CD8-positive, alpha-beta T cell (primary cell): ENCODE measurements at places on chromosomes 16 and 17. TPM values are rescaled to one million over a fixed set of nuclear protein-coding genes. Genes with fewer than 3 reads are reported as not detected.

- DNase-seq = no peak
Measured at GRCh38 chr16:67179421-67180080, 4.2 kb downstream of the MATCAP1 start.

- no peak for DNase-seq
Measured at GRCh38 chr16:6286176-6286575, 1046.5 kb upstream of the RBFOX1 start.

- DNase-seq = no peak
Measured at GRCh38 chr16:49821614-49822282, 34.2 kb downstream of the ZNF423 start.

DNA sequence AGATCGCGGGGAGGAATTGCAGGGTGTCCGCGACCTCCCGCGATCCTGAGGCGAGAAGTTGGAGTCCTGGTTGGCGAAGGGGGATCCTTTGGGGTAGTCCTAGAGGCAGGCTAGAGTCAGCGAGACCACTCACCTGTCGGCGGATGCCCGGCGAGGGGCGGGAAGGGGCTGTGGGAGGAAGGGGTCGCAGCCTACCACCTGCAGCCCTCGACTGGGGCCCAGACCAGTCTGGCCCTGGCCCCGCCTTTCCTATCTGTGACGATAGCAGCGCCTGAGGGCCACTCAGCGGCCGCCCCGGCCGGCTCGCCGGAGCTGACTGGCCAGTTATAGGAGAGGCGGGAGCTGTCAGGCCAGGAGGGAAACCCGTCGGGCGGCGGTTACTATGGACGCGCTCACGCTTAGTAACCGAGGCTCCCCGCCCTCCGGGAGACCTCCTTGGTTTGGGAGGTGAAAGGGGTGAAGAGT is at the start of gene TEKT3:
TEKT3 (minus strand) TSS at position 213 of the 465 bp plus-strand sequence. CDS start 10,012 bp downstream, outside the sequence.
- no peak for DNase-seq

Gene GUCY2D
- total RNA-seq = not detected

DNA sequence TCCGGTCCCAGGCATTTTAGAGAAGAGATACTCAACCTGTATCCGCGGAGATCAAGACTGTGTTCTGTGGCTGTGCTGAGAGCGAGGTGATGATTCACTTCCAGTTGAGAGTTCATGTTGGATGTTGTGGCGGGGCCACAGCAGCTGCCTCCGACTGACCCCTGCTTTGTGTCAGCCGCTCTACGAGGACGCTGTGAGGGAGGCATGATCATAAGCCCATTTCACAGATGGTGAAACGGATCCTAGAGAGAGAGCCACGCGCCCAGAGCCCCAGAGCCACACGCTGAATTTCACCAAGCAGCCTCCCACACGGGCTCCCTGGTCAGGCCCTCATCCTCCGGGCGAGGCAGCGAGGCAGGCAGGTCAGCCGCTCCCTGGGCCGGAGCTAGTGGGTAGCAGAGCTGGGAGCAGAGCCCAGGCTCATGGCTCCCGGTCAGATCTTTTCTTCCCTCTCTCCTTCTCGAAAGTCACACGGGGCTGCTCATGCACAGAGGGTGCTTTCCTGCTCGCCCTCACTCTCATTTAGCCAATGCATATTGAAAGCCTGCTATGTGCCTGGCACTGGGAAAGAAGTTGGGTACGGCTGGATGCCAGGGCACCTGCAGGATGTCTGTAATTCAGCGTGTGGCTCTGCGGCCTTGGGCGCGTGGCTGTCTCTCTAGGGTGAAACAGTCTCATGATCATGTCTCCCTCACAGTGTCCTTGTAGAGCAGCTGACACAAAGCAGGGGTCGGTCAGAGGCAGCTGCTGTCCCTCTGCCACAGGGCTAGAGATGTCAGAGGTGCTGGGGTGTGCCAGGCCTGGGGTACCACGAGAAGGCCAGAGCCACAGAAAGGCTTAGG is 155.6 kb upstream of the CHMP6 start:
- DNase-seq = no peak

GRCh38 chr17:59616253-59616920 is 3.3 kb upstream of the CLTC start:
- DNase-seq = no peak

GRCh38 chr16:87789437-87790291 is 23.9 kb upstream of the KLHDC4 start:
- no peak for DNase-seq

DNA sequence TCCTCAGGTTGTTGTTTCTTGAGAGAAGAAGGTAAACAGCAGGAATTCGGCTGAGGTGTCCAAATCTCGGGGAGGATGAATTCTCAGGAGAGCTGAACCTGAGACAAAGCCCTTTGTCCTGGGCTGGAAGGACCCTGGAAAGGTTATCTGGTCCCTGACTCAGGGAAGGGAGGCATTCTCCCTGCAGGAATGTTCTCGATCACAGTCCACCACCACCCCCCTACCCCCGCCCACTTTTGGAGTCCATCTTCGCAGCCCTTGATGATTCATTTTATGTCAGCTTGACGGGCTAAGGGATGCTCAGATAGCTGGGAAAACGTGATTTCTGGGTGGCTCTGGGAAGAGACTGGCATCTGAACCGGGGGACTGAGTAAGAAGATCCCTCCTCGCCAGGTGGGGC is 1.4 kb upstream of the CEP295NL start:
- no peak for DNase-seq

- DNase-seq = no peak
Measured at GRCh38 chr17:69870091-69870530, 204.9 kb upstream of the KCNJ16 start.

- DNase-seq = no peak
Measured at GRCh38 chr17:50945779-50946222, 79.6 kb upstream of the TOB1 start.

DNA sequence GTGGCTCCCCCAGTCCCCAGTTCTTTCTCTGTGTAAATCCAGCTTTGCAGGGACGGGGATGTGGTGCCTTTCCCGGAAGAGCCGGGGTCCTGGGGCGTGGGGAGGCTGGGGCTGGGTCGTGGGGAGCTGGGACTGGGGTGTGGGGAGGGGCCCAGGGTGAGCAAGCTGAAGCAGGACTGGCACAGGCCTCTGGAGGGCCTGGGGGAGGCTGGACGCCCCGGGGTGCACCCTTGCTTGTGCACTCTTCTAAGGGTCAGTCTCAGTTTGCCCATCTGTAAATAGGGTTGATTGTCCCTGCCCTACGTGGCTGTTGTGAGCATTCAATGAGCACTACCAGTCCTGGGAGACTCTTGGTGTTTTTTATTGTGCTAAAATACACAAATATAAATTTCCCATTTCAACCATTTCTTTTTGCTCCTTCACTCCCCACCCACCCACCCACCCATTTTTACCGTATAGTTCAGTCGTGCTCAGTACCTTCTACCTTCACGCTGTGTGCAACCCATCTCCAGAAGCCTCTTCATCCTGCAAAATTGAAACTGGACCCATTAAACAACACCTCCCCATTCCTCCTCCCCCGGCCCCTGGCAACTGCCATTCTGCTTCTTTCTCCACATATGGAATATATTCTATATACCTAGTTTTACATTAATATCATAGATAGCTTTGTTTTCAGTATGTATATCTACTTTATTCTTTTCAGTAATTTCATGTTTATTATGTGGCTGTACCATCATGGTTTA is 7.8 kb upstream of the TBC1D3B start:
- DNase-seq = peak; percentile 42

DNA sequence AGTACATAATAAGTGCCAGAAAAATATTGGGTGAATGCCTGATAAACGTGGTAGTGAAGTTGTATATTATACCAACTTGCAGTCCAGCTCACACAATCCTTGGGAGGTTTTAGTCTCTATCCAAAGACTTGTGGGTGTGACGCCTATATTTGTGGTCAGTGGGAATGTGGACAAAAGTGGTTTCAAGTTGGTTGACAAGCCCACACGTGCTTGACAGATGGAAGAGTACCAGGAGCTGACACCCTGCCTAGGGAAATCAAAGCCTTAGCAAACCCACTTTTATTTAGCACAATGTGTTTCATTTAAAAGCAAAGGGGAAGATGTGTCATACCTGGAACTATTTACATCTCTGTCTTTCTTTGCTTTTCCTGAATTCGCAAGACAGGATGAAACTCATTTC is 79.0 kb downstream of the CA10 start:
- DNase-seq = no peak

GRCh38 chr17:44363613-44364159 is at the start of gene FAM171A2:
Gene FAM171A2 (minus strand): TSS chr17:44363853. CDS start chr17:44363714, 139 bp downstream.
- DNase-seq = peak; percentile 44

Gene COIL
- total RNA-seq = 24.1 TPM

Gene CCL7
- total RNA-seq = not detected

GRCh38 chr17:16491703-16492612 is at the start of gene LRRC75A:
Gene LRRC75A (minus strand): TSS chr17:16492193. CDS start chr17:16491990, 203 bp downstream.
- DNase-seq = peak; percentile 50

Gene EXOC3L1
- total RNA-seq = not detected
